NCI-H1417 treated with DMSO at 0.1 percent for 48 hours (cell line): ENCODE measurements at places on chromosomes 1 and 21.

DNA sequence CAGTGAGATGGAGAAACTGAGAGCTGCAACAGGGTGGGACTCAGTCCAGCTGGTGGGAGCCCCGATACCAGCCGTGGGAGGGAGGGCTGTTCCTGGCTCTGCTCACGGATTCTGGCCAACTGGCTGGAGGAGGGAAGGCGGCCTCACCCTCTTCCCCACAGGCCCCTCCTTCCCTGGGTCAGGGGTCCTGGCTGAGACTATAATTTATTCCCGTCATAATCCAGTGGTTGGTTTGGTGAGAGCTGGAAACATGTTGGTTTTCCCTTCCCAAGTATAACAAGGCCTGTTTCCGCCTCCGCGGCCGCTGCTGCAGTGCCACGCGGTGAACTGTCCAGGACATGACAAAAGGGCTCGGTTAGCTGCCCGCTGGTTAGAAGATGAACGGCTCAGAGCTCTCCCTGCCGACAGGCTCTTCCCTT, 10.0 kb downstream of the PTPRF start:
- DNase-seq, result no peak

DNA sequence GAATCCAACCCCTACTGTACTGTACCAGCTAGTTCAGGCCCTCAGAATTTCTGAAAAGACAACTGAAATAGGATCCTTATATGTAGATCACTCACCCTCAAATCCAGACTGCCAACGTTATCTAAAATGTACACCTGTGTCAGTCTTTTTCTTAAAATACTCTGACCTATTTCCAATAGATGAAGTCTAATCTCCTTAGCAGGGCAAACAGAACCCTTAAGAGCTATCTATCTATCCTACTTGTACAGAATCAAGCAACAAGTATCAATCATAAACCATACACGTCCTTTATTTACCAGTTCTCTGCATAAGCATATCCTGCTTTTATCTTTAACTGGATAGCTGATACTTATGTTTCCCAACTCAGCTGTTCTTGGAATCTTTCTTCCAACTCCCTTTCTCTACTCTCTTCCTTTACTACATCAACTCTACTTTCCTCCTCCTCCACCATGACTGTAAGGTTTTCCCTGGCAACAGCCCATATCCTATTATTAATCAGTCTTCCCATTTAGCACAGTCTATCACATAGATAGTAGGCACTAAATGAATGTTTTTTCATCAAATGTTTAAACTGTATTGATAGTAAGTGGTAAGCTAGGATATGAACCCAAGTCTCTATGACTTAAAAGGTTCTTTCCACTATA, 2.8 kb downstream of the LRIF1 start:
- DNase-seq, result no peak

GRCh38 chr1:53956308-53957168, 10.4 kb downstream of the LRRC42 start:
- DNase-seq, result peak; percentile 93

DNA sequence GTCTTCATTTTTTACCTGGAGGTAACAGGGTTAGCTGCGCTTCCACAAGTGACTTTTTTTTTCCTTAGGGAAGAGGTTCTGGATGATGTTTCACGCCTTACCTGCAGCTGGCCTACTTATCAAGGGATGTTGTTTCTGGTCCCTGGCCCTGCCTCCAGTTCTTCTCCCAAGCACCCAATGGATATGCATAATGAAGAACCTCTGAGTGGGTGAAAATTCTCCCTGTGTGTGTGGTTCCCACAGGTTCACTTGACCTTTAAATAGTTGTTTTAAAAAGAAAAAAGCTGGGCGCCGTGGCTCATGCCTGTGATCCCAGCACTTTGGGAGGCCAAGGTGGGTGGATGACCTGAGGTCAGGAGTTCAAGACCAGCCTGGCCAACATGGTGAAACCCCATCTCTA, 31.8 kb upstream of the DPT start:
- no peak for DNase-seq

DNA sequence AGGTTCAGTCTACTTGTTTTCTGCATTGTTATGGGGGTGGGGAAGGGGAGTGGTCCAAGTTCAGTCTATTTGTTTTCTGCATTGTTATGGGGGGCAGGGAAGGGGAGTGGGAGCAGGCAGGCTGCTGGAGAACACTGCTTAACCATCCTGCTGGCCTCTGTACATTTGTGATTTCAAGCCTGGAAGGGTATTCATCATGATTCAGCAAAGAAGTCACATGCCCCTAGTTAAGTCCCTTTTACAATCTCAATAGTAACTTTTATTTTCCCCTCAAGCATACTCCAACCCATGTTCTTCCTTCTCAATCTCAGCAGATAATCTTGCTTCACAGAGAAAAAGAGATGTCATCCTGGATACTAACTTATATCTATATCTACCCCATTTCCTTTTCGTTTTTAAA, 7.9 kb downstream of the LYST start:
- no peak for DNase-seq

GRCh38 chr1:24898152-24898908, 31.7 kb downstream of the RUNX3 start:
- no peak for DNase-seq

GRCh38 chr1:156420205-156421061, 51.4 kb downstream of the RHBG start:
- DNase-seq, result no peak

DNA sequence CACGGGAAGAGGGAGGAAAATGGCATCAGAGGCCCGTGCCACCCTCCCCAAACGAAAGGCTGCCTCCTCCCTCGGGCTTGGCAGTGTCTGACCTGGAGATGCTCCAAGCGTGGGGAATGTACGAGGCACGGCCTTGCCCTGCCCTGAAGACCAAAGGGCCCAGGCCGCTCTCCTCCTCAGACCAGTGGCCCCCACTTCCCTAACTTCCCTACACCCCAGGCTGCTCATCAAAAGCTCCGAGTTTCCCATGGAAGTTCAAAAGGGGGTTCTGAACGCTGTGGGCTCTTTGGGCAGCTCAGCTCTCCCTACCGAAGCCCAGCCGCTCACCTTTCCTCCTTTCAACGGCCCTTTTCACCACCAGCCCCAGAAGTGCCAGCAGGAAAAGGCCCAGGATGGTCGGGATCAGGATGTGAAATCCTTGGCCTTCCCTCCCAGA, 11.8 kb downstream of the FCMR start:
- no peak for DNase-seq

DNA sequence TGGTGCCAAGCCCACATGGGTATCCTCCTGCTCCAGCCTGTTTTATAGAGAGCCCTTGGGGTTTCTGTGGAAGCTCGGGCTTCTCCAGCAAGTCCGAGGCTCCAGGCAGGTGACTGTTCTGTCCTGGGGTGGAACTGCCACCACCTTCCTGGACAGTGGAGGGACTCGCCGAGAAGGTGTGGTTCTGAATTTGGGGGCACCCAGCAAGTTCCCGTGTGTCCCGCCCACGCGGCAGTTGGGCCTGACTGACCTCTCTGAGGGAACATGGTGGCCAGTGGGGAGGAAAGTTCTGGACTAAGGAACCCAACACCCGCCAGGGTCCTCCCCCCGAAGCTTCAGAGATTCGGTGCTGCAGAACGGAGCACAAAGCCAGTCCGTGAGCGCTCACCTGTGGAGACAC, 158.1 kb upstream of the C1orf174 start:
- DNase-seq, result no peak

- no peak for DNase-seq
These were observed 78.7 kb upstream of the ZNF281 start for GRCh38 chr1:200488375-200489165.

DNA sequence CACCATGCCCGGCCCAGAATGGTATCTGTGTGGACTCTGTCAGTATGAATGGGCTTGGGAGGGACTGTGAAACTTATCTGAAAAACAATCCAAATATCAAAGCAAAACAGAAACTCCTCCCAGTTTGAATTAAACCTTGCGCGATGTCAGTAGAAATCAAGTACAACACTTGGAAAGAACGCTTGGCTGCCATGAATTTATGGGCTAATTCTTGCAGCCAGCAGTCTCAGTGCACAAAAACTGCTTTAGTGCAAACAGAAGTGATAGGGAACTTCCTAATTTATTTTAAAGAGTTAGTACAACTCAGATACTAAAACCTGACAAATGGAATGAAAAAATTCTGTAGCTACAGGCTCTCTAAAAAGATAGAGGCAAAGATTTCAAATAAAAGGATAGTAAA, 8.5 kb downstream of the CLCA1 start:
- DNase-seq, result no peak

GRCh38 chr1:199733125-199733524, 294.4 kb upstream of the NR5A2 start:
- DNase-seq, result no peak

- DNase-seq, result no peak
These were observed 24.1 kb upstream of the NFASC start for GRCh38 chr1:204846546-204846945.

- no peak for DNase-seq
These were observed 35.7 kb downstream of the EDARADD start for GRCh38 chr1:236429715-236430274.

DNA sequence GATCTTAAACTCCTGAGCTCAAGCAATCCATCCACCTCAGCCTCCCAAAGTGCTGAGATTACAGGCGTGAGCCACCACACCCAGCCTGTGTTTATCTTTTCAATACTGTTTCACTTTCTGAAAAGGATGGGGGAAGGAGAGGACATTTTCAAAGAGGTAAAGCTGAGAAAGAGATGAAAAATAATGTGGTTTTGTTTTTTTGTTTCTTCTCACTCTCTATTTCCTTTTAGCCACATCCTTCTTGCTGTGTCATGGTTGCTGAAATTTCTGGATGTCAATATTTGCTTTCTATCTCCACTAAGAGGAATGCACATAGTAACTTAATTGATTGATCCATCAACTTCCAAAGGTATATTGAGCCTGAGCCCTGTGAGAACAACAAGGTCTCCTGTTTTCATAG, 6.4 kb upstream of the C1orf21 start:
- DNase-seq, result no peak

GRCh38 chr1:67138813-67139499, 4.2 kb upstream of the C1orf141 start:
- no peak for DNase-seq

GRCh38 chr1:53107570-53108322, 34.7 kb downstream of the SLC1A7 start:
- no peak for DNase-seq

- no peak for DNase-seq
These were observed 171.4 kb upstream of the SNX7 start for GRCh38 chr1:98490099-98490498.

DNA sequence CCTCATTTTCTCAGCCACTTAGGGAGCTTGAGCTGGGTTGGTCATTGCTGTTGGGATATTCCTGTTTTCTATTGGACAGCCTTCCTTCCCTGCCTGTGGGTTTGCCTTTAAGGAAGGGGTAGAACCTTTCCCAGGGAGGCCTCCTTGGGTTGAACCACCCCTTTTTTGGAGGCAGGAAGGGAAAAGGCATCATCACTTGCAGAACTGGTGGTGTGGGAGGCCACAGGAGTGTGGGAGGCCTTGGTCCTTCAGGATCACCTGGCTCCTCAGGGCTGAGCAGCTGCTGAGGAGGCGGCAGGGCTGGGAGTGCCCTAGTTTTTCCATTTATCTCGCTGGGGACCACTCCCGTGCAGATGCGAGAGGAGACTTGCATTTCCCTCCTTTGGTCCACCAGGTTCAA, 667 bp upstream of the CYB561D1 start:
- DNase-seq, result no peak

DNA sequence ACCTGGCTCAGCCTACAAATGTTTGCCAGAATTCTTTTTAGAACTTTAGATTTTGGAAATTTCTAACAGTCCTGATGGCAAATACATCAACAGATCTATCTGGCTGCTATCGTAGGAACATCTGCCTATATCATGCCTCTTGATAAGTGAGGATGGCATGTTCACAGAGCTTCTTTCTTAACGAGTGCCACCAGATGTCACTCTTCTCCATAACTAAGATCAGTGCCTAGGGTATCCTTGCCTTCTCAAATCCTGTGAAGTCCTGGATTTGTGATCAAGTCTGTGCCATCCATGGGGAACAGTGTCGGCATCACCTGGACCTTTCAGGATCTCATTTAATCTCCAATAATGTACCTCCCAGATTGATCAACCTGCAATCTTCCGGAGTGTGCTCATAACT, 36.5 kb upstream of the CD5L start:
- no peak for DNase-seq

- DNase-seq, result no peak
These were observed 11.4 kb upstream of the B3GALT5 start for GRCh38 chr21:39601187-39601928.

- no peak for DNase-seq
These were observed 171.7 kb downstream of the NEK7 start for GRCh38 chr1:198328458-198329032.

- DNase-seq, result no peak
These were observed 41.7 kb downstream of the DISP3 start for GRCh38 chr1:11520531-11521233.

GRCh38 chr1:18109058-18109755, 1.6 kb downstream of the IGSF21 start:
- no peak for DNase-seq

DNA sequence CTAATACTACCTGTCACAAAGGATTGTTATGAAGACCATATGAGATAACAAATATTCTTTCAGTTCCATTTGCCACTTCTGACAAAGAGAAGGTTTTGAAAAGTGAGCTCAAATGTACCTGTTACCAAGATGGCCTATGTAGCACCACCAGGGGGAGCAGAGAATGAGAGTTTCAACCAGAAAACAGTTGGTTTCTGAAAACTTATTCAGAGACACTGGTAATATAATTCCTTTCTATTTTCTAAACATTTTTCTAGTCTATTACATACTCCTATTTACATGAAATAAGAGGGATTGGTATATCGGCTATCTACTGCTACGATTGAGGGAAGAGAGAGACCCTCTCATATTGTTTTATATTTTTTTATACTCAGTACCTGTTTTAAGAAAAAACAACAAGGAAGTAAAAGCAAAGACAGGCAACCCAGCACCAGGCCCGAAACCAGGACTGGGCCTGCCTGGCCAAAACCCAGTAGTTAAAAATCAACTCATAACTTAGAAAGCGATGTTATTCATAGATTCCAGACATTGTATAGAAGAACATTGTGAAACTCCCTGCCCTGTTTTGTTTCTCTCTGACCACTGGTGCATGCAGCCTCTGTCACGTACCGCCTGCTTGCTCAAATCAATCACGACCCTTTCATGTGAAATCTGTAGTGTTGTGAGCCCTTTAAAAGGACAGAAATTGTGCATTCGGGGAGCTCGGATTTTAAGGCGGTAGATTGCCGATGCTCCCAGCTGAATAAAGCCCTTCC, 48.3 kb downstream of the IL23R start:
- DNase-seq, result no peak

DNA sequence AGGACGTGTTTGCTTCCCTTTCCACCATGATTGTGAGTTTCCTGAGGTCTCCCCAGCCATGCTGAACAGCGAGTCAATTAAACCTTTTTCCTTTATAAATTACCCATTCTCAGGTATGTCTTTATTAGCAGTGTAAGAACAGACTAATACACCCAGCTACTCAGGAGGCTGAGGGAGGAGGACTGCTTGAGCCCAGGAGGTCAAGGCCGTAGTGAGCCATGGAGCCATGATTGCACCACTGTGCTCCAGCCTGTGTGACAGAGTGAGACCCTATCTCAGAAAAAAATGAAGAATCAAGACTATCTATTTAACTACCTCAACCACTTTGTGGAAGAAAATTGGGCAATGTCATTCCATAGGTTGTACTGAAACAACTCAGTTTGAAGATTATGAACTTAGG, 54.6 kb upstream of the SEC16B start:
- DNase-seq, result no peak
